ENCODE measurements at places on chromosomes 11 and 22. TPM values are rescaled to one million over a fixed set of nuclear protein-coding genes. Genes with fewer than 3 reads are reported as not detected.

DNA sequence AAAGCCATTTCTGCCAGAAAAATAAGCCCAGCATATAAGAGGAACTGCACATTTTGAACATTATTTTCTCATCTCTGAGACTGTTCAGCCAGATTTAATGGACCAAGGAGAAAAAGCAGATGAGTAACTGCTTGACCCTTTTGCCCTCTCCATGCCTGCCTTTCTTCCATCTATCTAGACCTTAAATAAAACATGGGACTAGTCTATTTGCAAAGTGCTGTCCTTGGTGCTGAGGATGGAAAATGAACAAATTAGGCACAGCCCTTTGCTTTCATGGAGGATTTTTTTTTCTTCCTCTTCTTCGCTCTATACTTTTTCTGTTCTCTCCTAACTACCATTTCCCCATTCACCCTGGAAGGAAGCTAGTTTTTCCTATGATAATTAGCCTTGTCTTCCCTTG is 361.3 kb downstream of the GRM5 start:
- DNase-seq: no peak

DNA sequence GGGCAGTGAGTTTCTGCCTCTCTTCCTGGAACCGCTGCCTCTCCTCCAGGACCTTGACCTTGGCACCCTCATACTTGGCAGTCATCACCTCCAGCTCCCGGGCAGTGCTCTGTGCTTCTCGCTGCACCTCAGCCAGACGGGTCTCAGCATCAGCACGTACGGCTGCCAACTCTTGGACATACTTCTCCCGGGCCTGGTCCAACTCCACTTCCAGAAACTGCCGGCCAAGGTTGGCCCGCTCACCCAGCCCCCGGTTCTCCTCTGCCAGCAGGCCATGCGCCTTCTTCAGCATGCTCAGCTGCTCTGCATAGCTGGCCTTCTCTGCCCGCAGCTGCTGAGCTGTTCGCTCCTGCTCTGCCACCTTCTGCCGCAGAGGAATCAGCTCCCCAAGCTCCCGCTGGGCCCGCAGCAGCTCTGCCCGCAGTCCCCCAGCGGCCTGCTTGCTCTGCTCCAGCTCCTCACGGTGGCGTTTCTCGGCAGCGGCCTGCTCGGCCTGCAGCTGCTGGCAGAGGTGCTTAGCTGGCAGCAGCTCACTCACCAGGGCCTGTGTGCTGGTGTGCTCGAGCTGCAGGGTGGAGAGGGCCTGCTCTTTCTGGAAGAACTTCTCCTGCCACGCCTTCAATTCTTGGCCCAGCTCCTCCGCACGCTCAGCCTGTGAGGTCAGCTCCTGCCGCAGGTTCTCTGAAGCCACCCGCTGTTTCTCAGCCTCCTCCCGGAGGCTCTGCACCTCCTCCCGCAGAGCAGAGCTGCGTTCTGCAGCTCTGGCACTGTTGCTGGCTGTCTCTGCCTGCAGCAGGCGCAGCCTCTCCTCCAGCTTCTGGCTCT is 14.4 kb downstream of the IL18BP start:
- DNase-seq: no peak

AAMDC gene
- 52.8 TPM for total RNA-seq

DNA sequence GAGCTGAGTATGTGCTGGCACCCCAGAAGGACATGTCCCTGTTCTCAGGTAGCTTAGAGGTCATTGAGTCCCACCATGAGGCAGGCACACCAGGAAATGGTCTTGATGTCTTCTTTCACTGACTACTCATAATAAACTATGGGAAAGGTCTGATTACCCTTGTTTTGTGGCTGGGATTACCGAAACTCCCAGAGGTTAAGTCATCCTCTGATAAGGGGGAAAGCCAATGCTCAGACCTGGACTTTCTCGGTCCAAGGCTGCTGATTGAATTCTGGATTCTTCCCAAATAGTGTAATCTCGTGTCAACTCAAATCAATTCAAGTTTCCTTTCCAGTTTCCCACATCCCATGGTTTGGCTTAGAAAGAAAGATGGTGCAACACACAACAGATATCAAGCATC is 3.7 kb upstream of the CD44 start:
- DNase-seq: no peak

ZNF214 gene
- not detected for total RNA-seq

TTC28 gene
- total RNA-seq: 9.7 TPM

DNA sequence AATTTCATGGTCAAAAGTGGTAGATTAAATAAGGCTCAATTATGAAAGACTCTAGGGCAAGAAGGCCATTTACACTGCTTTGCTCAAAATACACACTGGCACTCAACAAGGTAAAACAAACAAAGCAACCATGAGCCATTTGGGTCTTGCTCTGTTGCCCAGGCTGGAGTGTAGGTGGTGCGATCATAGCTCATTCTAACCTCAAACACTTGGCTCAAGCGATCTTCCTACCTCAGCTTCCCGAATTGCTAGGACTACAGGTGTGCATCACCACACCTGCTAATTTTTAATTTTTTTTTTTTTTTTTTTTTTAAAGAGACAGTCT is 10.9 kb upstream of the AGBL2 start:
- DNase-seq: no peak

GLYAT gene
- not detected for total RNA-seq

- DNase-seq: no peak
Measured at GRCh38 chr22:46598224-46598623, 22.0 kb upstream of the GRAMD4 start.

OR51B4 gene
- total RNA-seq: not detected

DNA sequence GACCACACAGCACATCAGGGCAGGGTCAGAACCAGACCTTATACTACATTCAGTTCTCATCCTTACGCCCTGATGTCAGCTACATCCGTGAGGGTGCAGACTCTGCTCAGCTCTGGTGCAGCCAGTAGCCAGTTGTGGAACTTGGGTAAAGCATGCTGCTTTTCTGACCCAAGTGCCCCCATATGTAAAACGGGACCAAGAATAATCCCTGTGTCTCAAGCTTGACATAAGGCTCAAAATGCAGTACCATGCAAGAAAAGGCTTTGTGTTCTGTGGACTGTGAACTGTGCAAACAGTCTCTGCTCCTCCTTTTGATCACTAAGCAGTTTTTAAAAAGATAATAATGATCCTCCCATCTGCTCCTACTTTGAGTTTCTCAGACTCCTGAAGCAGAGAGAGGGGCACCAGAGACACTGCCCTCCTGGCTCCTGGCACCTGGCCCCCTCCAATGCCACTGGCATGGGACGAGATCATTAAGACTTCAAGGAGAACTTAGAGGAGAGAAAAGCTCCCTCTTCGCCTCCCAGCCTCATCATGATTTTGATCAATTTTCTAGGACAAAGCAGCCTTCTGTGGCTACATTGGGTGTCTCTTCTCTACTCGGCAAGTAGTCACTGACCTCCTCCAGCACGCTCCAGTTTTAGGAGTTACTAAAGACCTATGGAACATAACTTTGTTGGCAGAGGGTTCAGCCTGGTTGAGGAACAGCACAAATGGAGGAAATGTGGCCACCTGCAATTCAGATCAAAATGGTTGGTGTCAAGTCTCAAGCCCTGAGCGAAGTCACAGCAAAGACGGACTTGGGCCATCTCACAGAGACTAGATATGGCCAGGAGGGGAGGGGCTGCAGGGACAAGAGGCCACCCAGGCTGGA is 23.9 kb downstream of the IL10RA start:
- no peak for DNase-seq

NXPE1 gene
- total RNA-seq: not detected

ALDH3B2 gene
- not detected for total RNA-seq

All from SJSA1 (cell line).